ENCODE measurements at places on chromosomes 4 and X. TPM values are rescaled to one million over a fixed set of nuclear protein-coding genes. Genes with fewer than 3 reads are reported as not detected.

GRCh38 chrX:69082055-69082752 lies 83.0 kb downstream of the PJA1 start:
- DNase-seq = no peak

YY2 gene
- total RNA-seq = 0.46 TPM

GYPB gene
- not detected for total RNA-seq

DNA sequence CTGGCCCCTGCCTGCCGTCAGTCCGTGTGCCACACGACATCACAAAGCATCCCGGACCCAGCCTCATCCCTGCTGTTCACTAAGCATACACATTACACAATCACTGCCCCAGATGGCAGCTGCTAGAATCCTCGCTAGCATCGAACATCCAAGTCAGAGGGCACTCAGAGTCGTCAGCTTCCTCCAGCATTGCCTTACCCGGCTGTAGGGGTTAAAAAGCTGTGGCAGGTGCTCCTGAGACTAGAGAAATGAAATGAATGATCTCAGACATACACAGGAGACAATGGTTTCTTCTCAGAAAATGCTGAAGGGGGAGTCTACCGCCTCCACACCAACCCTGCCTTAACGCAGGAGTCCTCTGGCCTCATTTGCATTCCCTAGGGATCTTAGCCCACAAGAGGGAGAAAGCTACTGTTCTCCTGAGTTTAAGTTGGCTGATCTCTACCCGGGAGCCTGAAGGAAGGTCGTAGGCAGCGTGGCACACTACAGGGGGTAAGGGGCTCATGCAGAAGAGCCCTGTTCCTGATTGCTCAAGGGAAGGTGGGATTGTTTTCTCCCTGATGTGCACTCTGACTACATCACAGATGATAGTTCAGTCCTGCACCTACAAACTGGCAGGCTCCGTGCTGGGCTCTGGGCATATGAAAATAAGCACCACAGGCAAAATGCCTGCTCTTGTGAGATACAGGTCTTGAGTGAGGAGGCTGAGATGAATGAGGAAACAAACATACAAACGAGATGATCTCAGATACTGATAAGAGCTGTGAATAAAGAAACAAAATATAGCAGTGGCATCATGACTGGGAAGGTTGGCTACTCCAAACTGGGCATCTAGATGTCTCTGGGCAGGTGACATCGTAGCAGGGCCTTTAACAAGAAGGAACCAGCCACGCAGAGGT lies 2.6 kb upstream of the KIAA0232 start:
- no peak for DNase-seq

PPM1K gene
- total RNA-seq = 125 TPM

DNA sequence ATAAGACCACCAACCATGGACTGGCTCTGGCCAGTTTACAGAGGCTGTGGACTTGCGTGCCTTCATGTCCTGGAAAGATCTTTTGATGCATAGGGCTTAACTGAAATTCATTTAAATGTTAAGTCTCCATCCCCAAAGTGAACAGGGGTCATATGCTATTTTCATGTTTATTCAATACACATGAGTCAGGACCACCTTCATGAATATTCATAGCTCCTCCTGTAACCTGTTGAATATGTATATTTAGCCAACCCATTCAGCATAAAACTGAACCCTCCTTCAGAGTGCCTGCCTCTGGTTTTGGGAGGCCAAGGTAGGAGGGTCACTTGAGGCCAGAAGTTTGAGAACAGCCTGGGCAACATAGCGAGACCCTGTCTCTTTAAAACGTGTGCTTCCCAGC lies 7.1 kb downstream of the CTPS2 start:
- DNase-seq = no peak

- DNase-seq = no peak
Observed at GRCh38 chrX:71910643-71910985, at the start of gene NHSL2. TSS of gene NHSL2 (plus strand) at chrX:71910845.

GRCh38 chrX:97229318-97229717 lies 345.6 kb downstream of the RPA4 start:
- DNase-seq = no peak

GRCh38 chr4:104166749-104167148 lies 327.9 kb downstream of the CXXC4 start:
- no peak for DNase-seq

ERVMER34-1 gene
- 5.3 TPM for total RNA-seq

- DNase-seq = no peak
Observed at GRCh38 chr4:183300070-183300469, 20.0 kb downstream of the CLDN22 start.

MGAT4D gene
- not detected for total RNA-seq

- DNase-seq = no peak
Observed at GRCh38 chr4:67714248-67714583, 13.3 kb upstream of the UBA6 start.

SMR3B gene
- total RNA-seq = not detected

ADAD1 gene
- not detected for total RNA-seq

GRCh38 chr4:173519111-173520101 lies 10.6 kb downstream of the HAND2 start:
- DNase-seq = peak; percentile 78

DNA sequence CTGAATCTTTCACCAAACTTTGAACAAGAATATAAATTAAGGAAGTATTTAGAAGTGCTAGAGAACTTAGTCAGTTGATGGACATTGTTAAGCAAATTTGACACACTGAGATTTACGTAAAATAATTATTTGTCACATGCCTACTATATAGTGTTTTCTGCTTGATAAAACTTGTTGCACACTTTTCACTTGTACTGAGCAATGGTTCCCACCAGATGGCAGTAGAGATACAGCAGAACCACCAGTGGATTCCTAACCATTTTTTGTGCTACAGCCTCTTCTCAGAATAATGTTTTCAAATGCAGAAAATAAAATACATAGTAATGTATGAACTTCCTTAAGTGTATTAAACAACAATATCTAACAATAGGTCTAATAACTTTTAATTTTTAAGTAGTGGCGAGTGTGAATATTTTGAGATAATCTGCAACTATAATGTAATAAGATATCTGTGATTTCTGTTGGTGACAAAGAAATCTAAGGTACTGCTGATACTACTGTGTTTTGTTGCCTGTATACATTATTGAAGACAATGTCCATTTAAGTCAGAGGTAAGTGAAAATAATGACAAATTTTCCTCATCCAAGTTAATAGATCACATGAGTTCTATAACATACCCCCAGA lies 81.2 kb downstream of the APOOL start:
- DNase-seq = no peak

DNA sequence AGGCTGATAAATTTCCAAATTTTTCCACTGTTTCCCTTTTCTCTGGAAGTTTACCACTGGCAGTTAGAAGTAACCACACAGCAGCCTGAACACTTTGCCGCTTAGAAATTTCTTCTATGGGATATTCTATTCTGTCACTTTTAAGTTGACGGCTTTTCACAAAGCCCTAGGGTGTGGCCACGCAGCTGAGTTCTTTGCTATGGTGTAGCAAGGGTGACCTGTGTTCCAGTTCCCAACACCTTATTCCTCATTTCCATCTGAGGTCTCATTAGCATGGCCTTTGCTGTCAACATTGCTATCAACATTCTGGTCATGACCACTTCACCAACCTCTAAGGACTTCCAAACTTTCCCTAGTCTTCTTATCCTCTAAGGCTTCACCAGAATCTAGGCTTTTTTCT lies 45.4 kb upstream of the NFKB1 start:
- no peak for DNase-seq

DNA sequence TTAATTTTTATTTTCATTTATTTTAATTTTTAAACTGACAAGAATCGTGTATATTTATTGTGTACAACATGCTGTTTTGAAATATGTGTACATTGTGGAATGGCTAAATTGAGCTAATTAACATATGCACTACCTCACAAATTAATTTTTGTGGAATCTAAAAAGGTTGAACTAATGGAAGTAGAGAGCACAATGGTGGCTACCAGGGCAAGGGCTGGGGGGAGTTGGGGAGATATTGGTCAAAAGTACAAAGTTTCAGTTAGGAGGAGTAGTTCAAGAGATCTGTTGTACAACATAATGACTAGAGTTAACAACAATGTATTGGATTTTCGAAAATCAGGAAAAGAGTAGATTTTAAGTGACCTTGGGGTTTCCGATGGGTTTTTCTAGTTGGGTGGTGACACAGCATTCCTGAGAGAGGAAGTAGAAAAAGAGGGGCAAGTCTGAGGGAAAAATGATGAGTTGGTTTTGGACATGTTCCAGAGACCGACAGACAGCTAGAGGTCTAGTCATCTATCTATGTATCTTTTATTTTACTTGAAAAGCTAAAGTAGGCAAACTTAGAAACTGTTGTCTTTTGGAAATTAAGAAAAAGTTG lies 23.2 kb downstream of the APOO start:
- DNase-seq = no peak

MAGEA2 gene
- not detected for total RNA-seq

GRCh38 chrX:74536152-74536831 lies 78.1 kb downstream of the RLIM start:
- peak; percentile 91 for DNase-seq

DNA sequence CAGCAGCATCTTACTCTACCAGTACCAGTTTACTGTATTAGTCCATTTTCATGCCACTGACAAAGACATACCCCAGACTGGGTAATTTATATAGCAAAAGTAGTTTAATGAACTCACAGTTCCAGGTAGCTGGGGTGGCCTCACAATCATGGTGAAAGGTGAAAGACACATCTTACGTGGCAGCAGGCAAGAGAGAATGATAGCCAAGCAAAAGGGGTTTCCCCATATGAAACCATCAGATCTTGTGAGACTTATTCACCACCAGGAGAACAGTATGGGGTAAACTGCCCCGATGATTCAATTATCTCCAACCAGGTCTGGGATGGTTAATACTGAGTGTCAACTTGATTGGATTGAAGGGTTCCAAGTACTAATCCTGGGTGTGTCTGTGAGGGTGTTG lies 69.3 kb downstream of the YIPF6 start:
- no peak for DNase-seq

DNA sequence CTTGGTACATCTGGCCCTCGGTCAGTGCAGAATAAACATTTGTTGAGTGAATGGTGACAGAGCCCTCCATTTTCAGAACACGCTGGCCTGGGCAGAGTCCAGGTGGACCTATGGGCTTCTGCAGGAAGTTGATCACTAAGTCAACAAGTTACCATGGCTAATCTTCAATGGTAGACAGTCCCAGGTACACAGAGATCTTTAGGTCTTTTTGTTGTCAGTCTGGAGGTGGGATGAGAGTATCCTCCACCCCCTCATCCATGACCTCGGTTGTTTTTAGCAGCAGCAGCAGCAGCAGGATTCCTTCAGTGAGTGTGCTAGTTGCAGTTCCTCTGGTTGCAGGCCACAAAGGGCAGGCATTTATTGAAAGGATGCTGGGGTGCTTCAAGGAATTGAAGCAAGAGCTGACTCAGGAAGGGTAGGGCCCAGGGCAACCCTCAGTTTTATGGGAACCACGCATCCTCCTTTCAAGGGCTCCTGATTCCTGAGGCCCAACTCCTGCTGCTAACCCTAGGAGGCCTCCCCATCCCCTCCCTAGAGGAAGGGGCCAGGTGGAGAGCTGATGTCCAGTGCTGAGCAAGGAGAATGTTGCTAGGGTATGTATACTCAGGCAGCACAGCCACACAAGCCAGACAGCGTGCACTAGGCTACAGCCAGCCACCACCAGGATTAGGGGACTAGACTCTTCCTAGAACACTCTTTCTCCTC lies 1.7 kb upstream of the USP27X start:
- no peak for DNase-seq

GRCh38 chr4:23946299-23946698 lies 56.5 kb upstream of the PPARGC1A start:
- no peak for DNase-seq

DNA sequence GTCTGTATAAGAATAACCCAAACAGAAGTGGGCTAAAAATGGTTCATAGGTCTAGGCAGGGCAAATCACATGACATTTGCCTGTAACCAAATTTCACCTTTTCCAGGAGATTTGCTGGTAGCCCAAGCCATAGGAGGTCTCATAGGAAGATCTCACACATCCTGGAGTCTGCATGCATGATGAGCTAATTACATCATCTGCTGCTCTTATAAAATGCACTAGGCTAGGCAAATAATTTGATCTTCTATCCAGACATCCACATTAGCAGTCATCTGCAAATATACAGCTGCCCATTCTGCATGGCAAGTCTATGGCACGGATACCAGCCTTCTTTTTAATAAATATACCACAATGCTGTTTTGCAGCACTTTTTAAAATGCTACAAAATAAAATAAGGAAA lies 87.2 kb downstream of the MAPK10 start:
- DNase-seq = no peak

GRCh38 chr4:5851637-5852301 lies 41.1 kb downstream of the CRMP1 start:
- DNase-seq = no peak

APLN gene
- 16.8 TPM for total RNA-seq

GABRE gene
- 30.3 TPM for total RNA-seq

SERTM2 gene
- total RNA-seq = not detected

PAGE5 gene
- not detected for total RNA-seq

- DNase-seq = no peak
Observed at GRCh38 chrX:13009273-13009672, 34.4 kb downstream of the TMSB4X start.

GRCh38 chrX:136662976-136663375 lies 15.0 kb downstream of the CD40LG start:
- no peak for DNase-seq

DNA sequence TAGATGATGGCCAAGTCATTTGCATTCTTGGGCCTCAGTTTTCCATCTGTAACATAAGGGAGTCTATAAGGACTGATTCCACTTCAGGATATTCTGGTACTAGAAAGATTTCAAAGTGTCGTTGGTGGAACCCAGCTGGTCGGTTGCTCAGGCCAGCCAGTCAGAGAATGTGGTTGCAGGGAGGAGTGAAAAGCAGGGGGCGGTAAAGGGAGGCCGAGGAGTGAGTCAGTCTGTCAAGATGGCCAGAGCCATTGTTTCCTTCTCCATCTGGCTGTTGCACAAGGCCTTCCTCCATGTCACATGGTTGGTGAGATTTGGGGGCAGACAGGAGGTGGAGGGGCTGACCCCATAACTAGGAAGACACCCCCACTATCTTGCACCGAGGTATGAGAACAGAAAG lies 38.2 kb downstream of the STARD8 start:
- peak; percentile 69 for DNase-seq

LRIT3 gene
- not detected for total RNA-seq

CYTL1 gene
- 0.81 TPM for total RNA-seq

DNA sequence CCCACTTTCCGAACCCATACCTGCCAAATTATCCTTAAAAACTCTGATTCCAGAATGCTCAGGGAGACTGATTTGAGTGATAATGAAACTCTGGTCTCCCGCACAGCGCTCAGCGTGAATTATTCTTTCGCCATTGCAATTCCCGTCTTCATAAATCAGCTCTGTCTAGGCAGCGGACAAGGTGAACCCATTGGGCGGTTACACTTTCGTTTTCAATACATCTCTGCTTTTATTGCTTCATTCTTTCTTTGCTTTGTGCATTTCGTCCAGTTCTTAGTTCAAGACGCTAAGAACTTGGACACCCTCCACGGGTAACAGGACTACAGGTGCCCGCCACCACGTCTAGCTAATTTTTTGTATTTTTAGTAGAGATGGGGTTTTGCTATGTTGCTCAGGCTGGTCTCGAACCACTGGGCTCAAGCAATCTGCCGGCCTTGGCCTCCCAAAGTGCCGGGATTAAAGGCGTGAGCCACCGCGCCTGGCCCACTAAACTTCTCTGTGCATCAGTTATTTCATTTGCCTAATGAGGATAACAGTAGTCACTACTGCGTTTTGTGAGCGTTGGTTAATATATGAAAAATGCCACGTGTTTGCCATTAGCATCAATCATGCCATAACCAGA lies 936 bp upstream of the PGK1 start:
- DNase-seq = no peak

- peak; percentile 56 for DNase-seq
Observed at GRCh38 chr4:123478859-123479345, 82.3 kb downstream of the SPRY1 start.

OTUD6A gene
- not detected for total RNA-seq

Data from Right ventricle myocardium inferior (tissue), 1 donor.